ENCODE measurements at places on chromosomes 7 and 10. TPM values are rescaled to one million over a fixed set of nuclear protein-coding genes. Genes with fewer than 3 reads are reported as not detected.

Gene MCU
- total RNA-seq, result 89.0 TPM

Gene CWF19L1
- total RNA-seq, result 16.6 TPM

Gene MALRD1
- 0.60 TPM for total RNA-seq

Gene TEX47
- total RNA-seq, result not detected

Gene OIT3
- 0.12 TPM for total RNA-seq

Gene MOGAT3
- total RNA-seq, result 58.3 TPM

Gene VAX1
- total RNA-seq, result not detected

Gene INA
- 6.8 TPM for total RNA-seq

Gene PURB
- total RNA-seq, result 47.1 TPM

Data from mucosa of descending colon (tissue), 3 donors.